Fibroblast of the aortic adventitia (primary cell): ENCODE measurements at places on chromosomes 6 and 20. TPM values are rescaled to one million over a fixed set of nuclear protein-coding genes. Genes with fewer than 3 reads are reported as not detected.

The HLA-DRB5 gene
- total RNA-seq, result not detected in 2 replicates

The NRSN1 gene
- total RNA-seq, result not detected in 2 replicates

The FAM217A gene
- not detected in 2 replicates for total RNA-seq

GRCh38 chr20:47493175-47493962 lies 8.3 kb upstream of the NCOA3 start:
- DNase-seq, result peak; percentile 93

DNA sequence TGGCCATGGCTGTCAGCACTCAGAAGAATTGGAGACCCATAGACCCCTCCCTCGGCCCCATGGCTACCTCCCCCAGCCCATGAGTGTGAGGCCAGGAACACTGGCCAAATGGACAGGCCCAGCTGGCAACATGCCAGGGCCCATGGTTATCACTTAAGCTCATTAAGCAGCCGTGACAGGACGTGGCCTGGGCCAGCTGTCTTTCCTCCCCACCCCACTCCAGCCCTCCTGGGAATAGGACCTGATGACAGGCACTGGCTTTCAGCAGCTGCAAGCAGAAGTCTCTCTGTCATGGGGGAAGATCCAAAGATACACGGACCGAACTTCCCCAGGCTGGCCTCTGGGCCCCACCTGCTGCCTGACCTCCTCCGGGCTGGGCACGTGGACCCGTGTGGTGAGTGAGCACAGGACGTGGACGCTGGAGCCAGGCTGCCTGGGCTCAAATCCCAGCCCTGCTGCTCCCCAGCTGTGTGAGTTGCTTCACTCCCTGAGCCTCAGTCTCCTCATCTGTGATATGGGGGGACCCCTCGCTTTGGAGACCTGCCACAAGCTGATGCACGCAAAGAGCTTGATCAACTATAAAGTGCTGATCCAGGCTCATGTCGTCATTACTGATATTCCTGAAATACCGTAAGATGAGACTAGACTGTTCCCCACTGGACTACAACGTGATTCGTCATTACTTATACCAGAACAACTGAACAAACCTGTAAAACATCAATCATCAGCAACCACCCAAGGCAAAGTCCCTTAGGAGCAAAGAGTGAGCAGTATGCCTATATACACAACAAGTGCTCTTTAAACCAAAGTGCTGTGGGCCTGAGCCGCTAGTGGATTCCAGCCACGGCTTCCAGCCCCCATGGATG lies 22.0 kb upstream of the VSTM2L start:
- DNase-seq, result no peak

DNA sequence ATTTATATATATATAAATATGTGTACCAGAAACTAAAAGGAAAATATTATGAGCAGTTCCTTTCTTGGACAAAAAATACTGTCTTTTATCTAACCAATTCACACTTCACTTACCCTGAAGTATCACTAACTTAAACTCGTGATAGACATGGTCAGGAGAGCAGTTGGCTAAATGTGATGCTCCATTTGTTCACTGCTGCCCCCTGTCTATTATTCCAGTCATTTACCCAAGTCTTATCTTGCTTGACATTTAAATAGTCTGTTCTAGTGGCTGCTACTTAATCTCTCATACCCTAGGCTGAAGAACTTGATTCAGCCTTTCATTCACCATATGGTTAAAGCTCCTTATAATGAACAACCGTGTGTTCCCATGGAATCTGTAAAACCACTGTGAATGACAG lies 789.6 kb upstream of the EYS start:
- DNase-seq, result no peak

GRCh38 chr6:16759181-16759645 lies 2.0 kb downstream of the ATXN1 start:
- DNase-seq, result no peak

DNA sequence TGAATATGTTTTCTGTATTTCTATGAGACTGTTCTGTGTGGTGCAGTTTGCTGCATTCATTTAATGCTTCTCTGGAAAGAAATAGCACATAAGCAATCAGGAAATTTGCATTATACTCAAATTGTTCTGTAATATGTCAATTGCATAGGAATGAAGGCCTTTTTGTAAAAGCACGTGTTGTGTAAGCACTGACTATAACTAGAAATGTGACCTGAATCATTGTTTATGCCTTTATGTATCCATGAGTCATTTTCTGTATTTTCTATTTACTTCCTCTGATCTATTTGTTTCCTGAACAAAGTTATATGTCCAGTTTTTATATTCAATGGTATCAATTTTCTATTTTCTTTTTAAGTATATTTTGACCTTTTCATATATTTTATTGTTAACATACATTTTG lies 1455.3 kb downstream of the GRIK2 start:
- DNase-seq, result no peak

DNA sequence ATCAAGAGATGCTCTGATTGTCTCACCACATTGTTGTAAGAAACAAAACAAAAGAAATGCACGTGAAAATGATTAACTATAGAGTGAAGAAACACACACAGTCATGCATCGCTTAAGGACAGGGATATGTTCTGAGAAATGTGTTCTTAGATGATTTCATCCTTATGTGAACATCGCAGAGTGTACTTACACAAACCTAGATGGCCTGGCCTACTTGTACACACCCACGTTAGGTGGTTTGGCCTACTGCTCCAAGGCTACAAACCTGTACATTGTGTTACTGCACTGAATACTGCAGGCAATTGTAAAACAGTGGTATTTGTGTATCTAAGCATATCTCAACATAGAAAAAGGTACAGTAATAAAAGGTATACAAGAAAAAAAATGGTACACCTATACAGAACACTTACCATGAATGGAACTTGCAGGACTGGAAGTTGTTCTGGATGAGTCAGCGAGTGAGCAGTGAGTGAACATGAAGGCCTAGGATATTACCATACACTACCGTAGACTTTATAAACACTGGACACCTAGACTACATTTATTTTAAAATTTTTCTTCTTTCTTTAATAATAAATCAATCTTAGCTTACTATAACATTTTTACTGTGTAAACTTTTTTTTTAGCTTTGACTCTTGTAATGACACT lies 48.6 kb downstream of the FKBP5 start:
- DNase-seq, result no peak

GRCh38 chr20:62804021-62804626 lies 511 bp upstream of the OGFR start:
- DNase-seq, result no peak

- DNase-seq, result peak; percentile 54
Measured at GRCh38 chr20:1868856-1869255, 26.4 kb upstream of the SIRPA start.
